ENCODE measurements at places on chromosomes 2 and 18.

DNA sequence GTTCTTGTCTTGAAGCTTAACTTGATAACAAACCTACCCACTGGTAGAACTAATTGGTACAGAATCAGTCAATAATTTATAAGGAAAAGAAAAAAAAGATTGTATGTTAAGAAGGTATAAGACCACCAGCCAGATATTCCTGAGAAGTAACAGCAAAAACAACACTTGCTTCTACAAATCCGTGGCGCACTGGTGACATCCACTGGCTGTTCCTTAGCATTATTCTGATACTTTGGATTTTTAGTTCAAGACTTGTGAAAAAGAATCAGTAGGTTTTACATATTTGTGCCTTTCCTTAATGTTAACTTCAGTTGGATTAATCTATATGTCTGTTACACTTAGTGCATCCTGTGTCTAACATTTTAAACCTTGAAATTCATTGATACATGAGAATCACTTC lies 141.8 kb downstream of the GRB14 start:
- DNase-seq: no peak

- DNase-seq: no peak
These were observed 40.6 kb downstream of the CFAP210 start for GRCh38 chr2:169653636-169654035.

DNA sequence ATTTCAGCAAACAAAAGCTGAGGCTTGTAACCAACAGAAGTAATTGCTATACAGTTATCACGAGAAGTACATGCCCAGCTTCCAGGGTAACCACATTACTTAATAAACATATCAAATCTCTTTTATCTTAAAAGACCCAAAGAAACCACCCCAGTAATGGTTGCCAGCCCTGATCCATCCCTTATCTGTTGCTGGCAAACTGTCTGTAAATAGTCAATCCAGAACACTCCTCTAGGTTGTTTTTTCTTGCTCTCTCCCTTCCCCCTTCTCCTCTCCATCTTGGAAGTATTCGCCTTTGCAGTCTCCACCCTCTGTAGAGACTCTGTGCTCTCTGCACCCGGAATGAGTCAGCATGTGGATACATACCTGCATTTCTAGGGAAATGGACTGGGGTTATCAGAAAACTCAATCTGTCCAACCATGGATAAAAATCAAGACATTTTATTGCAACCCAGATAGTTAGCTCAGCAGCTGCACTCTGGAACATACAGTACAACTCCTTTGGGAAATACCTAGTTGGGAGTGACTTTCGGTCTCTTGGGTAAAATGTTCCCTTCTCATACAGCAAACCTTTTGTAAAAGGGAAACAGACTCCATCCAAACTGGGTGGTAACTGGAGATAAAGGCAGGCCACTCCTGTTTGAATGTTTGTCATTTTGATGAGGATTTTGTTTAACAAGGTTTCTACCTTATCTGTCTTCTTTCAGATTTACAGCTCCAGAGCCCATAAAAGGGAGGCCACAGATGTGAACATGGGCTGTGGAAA lies 123.5 kb upstream of the FOSL2 start:
- no peak for DNase-seq

DNA sequence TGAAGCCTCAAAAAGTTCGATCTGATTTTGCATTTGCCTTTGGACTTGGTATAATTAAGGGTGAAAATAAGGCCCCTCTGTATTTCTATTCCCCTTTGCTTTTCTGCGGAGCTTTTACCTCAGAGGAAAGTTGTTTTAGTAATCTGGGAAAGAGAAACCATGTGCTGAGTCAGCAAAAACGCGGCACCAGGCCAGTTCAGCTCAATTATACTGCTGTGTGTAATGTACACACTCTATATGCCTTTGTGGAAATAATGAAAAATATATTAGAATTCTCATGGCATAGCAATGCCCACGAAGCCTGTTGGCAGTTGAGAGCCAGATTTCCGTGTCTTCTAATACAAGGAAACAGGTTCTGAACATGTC lies 161.9 kb upstream of the SIX2 start:
- DNase-seq: no peak

GRCh38 chr18:377088-377487 lies 109.2 kb upstream of the THOC1 start:
- DNase-seq: no peak

All from stimulated activated CD8-positive, alpha-beta memory T cell treated with anti-CD3 and anti-CD28 coated beads, Interleukin-4, amount 100 ng/mL, for 1 hour (primary cell).